ENCODE measurements at places on chromosomes 7 and 10.

DNA sequence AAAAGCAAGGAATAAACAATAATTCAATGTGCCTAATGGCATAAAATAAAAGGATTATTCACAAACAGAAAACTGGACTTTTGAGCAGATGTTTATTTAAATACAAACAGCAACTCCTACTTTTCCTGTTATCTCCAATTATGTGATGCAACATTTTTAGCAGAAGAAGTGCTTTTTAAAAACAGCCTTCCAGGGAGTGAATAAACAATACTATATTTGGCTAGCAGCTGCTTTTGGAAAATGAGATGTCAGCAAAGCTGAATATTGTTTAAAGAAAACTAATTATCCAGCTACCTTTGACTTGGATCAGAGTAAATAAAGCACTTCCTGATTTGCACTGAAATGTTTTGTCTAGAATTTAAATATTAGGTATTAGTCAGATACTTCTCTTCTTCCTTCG, 23.2 kb downstream of the CDK1 start:
- no peak for DNase-seq

DNA sequence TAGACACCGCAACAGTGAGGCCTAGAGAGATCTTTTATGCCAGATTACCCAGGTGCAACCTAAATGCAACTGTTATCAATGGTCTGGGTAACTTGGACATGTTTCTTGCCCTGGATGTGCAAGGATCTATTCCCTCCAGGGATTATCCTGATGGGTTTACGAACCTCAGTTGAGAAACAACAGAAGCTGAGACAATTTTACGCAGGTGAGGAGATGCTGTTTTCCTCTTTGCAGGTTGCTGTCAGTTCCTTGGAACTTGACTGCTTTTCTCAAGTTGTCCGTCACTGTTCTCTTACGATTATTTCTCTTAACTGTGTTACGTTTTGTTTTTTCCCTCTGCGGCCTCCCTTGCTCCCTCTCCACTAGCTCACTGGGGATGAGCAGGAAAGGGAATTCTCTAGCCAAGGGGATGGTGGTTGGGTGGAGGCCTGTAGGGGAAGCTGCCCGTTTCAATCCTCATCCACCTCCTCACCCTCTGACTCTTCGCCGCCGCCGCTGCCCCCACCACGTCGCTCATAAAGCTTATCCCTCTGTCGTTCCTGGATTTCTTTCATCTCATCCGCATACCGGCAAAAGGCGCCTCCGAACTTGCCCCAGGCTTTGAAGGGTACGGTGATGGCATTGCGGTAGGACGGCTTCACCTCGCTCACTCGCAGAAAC, 1.2 kb downstream of the PURB start:
- no peak for DNase-seq

- DNase-seq, result peak; percentile 24
Measured at GRCh38 chr10:89217057-89217990, 10.2 kb upstream of the CH25H start.

DNA sequence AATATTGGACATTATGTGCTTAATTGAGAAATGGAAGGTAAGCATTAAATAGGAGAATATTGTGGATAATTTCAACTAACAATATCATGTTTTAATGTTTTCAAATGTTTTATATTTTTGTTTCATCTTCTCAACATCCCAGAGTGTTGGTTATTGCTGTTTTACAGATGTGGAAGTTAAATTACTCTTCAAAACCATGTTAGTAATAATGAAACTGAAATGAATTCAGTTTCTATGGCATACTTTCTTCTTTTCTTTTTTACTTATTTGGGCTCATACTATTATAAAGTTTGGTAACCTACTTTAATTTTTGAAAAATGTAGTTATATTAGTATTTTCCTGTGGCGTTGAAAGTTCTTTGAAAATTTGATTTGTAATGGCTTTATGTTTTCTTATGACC, 4.2 kb downstream of the GLRX3 start:
- DNase-seq, result no peak

DNA sequence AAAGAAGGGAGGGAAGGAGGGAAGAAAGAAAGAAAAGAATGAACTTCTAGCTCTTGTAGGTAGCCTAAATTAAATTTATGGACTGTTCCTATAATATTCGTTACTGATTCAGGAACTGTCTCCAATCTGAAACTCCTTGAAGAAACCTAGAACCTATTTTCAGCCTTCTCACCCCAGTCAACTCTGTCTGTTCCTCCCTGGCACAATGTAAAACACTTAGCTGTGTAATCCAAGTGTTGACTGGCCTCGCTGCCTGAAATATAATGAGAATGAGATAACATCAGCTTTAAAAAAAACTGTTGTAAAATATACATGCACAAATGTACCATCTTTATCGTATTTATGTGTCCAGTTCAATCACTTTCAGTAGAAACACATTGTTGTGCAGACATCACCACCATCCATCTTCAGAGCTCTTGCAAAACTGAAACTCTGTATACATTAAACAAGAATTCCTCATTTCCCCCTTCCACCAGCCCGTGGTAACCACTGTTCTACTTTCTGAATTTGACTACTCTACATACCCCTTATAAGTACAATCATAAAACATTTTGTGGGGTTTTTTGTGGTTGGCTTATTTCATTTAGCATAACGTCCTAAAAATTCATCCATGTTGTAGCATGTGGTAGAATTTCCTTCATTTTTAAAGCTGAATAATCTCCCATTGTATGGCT, 6.3 kb upstream of the C7orf33 start:
- no peak for DNase-seq

DNA sequence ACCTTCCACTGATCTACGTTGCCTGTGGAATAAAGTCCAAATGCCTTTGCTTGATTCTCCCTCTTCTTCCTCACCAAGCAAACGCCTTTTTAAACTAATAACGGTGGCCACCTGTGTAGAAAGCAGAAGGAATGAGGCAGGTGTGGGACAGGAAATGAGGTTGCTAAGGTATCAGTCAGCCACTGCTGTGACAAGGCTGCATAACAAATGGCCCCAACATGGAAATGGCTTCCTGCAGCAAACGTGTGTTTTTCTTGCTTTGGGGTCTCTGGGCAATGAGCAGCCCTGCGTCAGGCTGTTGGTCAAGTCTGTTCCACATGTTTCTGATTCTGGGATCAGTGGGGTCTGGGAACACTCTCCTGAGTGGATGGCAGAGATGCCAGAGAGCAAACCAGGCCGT, 56.0 kb upstream of the EN2 start:
- DNase-seq, result no peak

- DNase-seq, result no peak
Measured at GRCh38 chr7:96426027-96426426, 104.1 kb upstream of the SLC25A13 start.

- DNase-seq, result no peak
Measured at GRCh38 chr7:130381468-130382312, 1.4 kb downstream of the CPA1 start.
